ENCODE measurements at places on chromosomes 3 and 15.

DNA sequence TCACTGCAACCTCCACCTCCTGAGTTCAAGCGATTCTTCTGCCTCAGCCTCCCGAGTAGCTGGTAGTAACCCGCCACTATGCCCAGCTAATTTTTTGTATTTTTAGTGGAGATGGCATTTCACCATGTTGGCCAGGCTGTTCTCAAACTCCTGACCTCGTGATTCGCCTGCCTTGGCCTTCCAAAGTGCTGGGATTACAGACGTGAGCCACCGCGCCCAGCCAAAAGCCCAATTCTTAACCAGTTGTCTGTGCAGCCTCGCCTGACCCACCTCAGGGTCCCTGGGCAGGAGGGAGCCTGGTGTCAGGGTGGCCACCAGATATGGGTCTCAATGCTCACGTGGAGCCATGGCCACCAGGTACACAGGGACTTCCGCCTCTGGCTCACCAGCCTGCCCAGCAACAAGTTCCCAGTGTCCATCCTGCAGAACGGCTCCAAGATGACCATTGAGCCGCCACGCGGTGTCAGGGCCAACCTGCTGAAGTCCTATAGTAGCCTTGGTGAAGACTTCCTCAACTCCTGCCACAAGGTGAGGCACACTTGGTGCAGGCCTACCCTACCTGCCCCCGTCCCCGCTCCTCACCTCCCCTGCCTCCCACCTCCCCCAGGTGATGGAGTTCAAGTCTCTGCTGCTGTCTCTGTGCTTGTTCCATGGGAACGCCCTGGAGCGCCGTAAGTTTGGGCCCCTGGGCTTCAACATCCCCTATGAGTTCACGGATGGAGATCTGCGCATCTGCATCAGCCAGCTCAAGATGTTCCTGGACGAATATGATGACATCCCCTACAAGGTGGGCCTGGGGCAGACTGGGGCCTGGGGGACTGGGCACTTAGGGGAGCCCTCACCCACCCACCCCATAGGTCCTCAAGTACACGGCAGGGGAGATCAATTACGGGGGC lies 48.6 kb downstream of the SEMA3G start:
- ATAC-seq: no peak

GRCh38 chr3:193764959-193765358 lies 172.0 kb downstream of the OPA1 start:
- ATAC-seq: no peak

- no peak for ATAC-seq
Observed at GRCh38 chr3:10986592-10986991, 6.0 kb upstream of the SLC6A1 start.

DNA sequence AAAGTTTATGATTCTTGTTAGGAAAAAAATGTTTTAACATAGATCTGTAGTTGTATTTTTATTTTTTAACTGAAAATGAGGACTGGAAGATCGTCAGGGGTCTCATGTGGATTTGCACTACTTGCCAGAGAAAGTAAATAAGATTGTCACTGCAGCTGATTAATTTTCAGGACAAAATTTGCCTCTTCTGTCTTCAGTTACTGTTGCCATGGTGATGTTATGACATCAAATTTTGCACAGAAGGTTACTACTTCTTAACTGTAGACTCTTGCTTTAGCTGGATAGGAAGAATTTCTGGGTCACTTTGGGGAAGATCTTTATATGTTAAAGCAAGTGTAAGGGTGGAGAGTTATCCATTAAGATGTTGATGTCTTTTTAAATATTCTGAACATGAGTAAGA lies 82.2 kb upstream of the WDR72 start:
- ATAC-seq: no peak

- no peak for ATAC-seq
Observed at GRCh38 chr3:188021502-188022040, 132.4 kb upstream of the LPP start.

GRCh38 chr3:127101411-127102187 lies 91.3 kb upstream of the PRR23E start:
- no peak for ATAC-seq

DNA sequence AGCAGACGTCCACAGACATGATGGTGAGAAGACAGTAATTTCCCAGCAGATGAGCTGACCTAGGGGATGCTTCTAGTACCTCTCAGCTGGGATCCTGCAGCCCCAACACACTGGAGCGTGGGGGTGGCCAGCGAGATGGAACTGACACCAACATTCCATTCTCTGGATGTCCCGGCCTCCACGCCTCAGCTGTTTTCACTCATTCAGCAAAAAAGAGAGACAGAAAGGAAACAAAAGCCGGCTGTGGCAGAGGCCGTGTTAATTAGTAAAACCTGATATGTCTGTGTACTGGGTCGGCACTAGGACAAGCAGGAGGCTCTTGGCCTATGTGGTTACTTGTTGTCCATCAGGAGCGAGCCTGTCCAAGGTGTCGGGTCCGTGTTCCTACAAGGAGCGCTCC lies 82.6 kb upstream of the MYZAP start:
- peak; percentile 4 for ATAC-seq

GRCh38 chr15:47675735-47676134 lies 41.6 kb upstream of the SEMA6D start:
- ATAC-seq: no peak

GRCh38 chr3:119588112-119588511 lies 8.8 kb downstream of the ADPRH start:
- ATAC-seq: no peak

DNA sequence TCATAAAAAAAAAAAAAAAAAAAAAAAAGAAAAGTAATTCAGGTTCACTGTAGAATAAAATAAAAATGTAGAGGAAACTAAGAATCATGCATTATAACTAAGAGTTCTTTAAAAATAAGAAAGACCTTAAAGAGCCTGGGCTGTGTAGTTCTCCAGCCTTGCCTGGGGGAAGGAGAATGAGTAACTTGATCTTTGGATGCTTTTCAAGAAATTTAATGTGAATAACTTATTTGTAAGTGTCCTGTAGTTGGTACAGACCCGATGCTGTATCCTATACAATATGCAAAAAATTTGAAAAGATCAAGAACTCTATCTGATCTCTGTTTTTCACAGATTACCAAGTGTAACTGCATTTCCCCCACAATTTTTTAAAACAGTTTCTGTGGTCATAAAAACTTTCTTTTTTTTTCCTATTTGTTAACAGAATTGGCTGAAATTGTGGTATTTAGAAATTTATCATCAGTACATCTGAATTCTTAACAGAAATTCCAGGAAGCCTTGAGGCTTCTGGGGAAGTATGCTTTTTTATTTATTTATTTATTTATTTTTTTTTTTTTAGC lies 195.3 kb downstream of the THRB start:
- peak; percentile 63 for ATAC-seq

- ATAC-seq: no peak
Observed at GRCh38 chr3:128257632-128258031, 104.4 kb downstream of the EEFSEC start.

DNA sequence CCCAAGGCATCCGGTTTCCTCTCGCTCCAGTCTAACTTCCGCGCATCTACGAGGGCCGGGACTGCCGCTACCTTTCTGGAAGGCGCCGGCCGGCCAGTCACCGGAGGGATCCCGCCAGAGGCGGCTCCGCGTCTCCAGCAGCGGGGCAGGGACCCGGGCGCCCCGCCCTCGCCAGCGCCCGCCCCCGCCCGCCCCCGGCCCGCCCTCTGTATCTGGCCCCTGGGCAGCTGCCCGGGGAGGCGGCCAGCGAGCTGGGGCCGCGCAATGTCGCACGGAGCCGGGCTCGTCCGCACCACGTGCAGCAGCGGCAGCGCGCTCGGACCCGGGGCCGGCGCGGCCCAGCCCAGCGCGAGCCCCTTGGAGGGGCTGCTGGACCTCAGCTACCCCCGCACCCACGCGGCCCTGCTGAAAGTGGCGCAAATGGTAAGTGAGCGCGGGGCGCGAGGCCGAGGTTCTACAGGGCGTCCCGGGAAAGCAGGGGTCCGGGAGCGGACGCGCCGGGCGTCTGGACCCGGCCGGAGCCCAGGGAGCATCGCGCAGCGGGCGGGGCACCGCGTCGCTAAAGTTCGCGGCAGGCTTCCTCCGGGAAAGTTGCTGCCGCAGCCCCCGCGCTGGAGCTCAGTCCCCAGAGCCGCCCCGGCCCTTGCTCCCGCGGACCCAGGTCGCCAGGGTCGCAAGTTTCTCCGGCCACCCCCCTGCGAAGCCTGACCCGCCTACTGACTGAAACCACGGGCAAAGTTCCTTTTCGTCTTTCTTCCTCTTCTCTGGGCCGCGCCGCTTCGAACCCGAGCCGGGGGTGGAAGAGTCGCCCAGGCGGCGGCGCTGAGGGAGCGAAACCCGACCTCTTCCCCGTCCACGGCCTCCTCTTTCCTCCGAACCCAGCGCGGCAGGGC lies at the start of gene CMTM7:
CMTM7 (plus strand) TSS at position 211 of the 893 bp plus-strand sequence; CDS start at position 265, 54 bp downstream.
- peak; percentile 80 for ATAC-seq

- peak; percentile 10 for ATAC-seq
Observed at GRCh38 chr3:161070252-161070930, 34.8 kb downstream of the B3GALNT1 start.

- no peak for ATAC-seq
Observed at GRCh38 chr15:55764398-55764797, 21.4 kb upstream of the PRTG start.

- ATAC-seq: no peak
Observed at GRCh38 chr3:133124511-133124910, 86.3 kb downstream of the TMEM108 start.

- ATAC-seq: no peak
Observed at GRCh38 chr3:14773691-14774128, 45.1 kb upstream of the FGD5 start.

- no peak for ATAC-seq
Observed at GRCh38 chr15:88859550-88859949, 35.8 kb downstream of the HAPLN3 start.

DNA sequence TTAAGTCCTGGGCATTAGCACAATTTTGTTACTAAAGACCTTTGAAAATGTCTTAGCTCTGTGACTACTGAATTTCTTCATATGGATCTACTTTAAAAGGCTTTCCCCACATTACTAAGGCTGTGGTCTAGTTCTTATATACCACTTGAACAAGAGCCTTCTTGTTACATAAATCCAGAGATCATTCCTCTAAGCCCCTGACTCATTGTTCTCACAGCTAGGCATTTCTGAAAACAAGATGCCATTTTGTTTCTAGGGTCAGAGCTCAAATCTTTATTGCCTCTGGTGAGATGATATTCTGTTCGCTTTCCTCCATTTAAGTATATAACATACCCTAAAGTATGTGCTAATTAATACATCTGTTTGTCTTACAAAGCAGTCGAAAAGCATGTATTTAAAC lies 29.8 kb upstream of the LPP start:
- no peak for ATAC-seq

GRCh38 chr3:171108066-171108465 lies 81.5 kb upstream of the SLC2A2 start:
- no peak for ATAC-seq

DNA sequence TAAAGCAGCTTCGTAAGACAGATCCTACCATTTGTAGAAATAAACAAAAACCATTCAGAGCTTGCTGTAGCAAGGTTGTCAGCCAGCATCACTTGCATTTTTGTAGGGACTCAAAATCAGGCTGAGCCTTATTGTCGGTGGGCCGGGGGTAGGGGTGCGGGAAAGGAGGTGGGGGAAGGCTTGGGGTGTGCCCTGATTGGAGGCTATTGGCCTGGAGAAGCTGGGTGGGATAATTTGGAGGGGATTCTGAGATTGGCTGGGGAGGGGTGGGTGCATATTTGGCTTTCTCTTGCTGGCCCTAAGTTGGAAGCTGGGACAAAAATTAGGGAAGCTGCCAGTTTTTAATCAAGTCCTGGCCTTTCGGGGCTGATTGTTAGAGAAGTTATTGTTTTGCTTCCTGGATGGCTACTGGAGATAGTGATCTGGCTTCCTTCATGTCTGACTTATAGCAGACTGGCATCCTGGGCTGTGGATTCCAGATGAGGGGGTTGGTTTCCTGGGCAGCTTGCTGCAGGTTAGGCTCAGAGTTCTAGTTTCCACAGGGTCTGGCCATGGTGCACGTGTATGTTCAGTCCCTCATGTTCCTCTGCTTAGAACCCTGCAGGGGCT lies 22.8 kb downstream of the STOML1 start:
- ATAC-seq: no peak

DNA sequence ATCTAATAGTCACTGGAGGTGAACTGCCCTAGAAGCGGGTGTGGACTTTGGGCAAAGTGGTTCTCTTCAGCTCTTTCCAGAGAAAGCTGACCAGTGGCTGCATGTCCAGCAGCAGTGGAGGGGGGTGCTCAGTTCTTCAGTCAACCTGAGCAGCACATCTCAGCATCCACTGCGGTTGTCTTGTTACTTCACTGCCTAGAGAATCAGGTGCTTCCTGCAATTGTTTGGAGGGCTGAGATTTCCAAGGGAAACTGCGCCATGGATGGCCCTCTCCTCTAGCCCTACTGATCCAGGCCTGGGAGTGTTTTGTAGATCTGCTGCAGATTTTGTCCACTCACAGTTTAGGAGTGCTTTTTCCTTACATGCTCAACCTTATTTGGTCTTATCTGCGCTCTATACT lies 65.6 kb upstream of the CFAP161 start:
- ATAC-seq: no peak

DNA sequence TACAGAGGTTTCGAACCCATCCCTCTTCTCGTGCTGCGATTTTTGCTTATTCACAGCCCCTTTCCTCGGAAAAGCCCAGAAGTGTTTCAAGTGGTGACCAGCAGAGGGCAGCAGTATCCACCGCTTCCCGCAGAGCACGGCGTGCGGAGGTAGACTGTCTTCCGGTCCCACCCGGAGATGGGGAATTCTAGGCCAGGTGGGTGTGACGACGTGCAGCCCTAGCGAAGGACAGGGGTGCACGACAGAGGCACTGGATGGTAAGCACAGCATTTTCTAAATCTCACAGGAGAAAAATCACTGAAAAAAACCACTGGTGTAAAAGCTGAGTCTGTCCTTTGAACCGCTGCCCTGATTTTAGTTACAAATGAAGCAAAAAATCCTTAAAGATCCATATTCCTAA lies 7.4 kb upstream of the PSMD6 start:
- ATAC-seq: peak; percentile 87

- no peak for ATAC-seq
Observed at GRCh38 chr15:29952225-29952624, 130.0 kb upstream of the TJP1 start.

DNA sequence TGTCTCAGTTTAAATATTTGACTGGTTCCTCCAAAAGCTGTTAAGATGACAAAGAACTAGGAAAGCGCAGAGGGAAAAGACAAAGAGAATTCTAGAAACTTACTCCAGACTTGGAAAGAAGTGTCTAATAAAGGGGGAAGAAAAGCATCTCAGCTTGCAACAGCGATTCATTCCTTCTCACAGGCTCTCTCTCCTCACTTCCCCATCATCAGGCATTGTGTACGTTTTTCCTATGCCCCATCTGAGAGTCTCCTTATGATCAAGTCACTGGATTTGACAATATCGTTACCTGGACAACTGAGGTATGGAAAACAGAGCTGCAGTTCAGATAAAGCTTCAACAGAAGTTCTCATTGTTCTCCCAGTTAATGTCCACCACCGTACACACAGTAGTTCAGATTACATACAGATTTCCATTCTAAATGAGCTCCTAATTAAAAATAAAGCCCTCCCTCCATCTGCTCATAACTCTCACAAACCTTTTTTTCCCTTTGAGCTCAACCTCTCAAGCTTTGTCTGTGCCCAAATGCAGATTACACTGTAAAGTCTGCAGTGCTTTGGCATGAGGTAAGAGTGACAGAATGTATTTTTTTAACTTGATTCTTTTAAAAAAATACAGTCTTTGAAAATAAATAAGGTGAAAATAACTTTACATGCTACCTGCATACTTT lies 254.4 kb upstream of the THBS1 start:
- no peak for ATAC-seq

Data from motor neuron (in vitro differentiated cells).